ENCODE measurements at places on chromosomes 1 and 21. TPM values are rescaled to one million over a fixed set of nuclear protein-coding genes. Genes with fewer than 3 reads are reported as not detected.
A peak's percentile ranks its signal among the peaks of the same experiment; 100 is the strongest.

GRCh38 chr1:174964972-174965361, 34.8 kb upstream of the CACYBP start:
- DNase-seq = no peak

FCER1G gene
- 10.0 TPM for total RNA-seq

DNA sequence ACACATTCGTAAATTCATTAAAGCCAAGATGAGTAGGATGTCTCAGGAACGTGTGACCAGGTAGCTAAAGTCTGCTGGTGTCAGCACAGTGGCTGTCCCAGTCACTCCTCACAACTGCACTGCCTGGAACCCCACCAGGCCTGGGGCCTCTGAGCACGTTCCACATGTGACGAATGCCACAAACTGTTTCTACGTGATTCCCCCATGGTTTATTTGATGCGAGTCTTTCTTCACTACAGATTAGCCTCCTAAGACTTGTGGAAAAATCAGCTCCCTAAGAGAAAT, 33.2 kb downstream of the PRDM15 start:
- no peak for DNase-seq

DNA sequence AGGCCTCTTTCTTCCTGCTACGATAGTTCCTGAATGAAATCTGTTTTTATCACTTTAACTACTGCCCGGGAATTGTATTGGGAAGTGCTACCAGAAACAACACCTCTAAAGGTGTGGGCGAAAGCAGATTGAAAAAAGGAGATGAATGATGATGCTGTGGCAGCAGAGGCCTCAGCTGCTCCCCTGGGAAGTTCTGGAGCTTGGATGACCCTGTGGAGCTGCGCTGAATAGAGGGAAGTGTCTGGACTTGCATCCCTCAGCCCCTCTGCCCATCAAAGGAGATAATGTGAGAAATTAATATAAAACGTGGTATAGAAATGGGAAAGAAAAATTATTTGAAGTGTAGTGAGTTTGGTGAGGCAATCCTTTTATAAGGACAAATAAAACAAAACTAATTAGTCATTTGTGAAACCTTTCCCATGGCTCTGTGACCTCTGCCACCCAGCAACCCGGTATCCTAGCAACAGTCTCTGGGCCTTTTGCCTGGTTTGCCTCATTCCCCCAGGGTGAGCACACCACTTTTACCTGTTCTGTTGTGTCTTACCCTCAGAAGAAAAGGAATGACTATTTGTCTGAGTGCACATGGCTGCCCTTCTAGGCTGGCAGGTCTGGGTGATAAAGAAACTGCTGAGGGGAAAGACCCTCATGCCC, 21.3 kb downstream of the OVAAL start:
- DNase-seq = no peak

- no peak for DNase-seq
Measured at GRCh38 chr1:33984906-33985565, 121.2 kb downstream of the HMGB4 start.

DNA sequence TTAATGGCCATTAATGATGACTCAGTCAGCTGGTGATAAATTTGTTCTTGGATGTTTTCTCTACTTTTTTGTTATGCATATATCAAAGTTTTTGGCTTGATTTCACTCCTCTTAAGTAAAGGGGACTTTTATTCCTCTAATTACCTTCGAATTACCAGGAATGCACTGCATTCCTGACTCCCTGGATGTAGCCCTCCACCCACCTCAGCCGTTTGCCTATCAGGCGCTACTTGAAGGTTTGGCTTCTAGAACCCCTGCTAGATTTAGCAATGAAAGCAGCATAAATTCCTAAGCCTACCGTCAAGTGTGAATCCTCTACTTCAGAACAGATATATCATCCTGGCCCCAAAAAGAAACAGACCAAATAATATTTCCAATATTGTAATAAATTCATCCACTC, 387.8 kb upstream of the ADGRL2 start:
- no peak for DNase-seq

DNA sequence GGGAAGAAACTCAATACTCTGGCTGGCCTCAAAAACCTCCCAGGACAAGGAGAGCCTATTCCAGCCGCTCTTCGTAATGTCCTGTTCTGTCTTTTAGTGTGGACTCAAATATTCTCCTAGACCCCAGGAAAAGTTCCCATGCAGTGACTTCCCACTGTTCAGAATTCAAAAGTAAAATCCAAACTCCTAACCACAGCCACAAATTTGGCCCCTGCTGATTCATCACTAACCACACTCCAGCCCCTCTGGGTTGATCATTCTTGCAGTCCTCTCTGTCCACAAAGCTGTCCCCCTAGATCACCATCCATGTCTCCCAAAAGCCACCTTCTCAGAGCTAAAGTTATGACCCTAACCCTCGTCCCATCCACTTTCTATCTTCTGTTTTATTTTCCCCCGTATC, 5.1 kb downstream of the CTNNBIP1 start:
- DNase-seq = no peak

DNA sequence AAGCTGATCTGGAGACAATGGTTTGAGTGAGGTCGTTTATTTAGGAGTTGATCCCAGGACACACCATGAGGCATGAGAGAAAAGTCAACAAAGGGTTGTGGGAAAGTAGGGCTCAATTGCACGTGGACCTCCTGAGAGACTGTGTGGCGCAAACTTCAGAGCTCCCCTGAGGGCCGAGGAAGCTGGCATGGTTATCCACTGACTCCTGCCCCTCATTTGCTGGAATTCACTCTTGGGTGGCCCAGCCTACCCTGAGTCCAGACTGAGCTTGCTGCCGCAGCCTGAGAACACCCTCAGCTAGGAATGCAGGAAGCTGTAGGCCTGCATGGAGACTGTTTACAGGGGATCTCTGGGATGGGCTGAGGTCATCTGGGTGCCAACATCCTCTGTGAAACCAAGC, 301.0 kb downstream of the RWDD3 start:
- DNase-seq = no peak

MIXL1 gene
- not detected for total RNA-seq

- no peak for DNase-seq
Measured at GRCh38 chr1:214193691-214194090, 87.3 kb upstream of the SMYD2 start.

LCE3D gene
- total RNA-seq = not detected

DNA sequence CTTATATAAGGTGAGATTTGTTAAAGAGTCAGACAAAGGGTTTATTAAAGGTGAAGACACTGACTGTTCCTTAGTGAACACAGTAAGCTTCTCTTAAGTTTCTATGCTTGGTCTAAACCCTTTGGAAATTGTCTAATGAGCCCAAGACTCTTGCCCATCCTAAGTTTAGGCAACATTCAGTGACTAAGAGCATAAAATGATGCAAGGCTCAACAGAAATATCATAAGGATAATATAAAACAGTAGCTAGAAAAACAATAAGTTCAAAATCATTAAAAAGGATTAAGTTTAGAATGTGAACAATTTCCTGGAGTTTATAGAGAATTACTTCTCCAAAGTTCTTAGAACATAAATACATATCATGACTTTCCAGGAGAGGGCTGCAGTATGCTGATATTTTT, 108.9 kb upstream of the PDC start:
- no peak for DNase-seq

DNA sequence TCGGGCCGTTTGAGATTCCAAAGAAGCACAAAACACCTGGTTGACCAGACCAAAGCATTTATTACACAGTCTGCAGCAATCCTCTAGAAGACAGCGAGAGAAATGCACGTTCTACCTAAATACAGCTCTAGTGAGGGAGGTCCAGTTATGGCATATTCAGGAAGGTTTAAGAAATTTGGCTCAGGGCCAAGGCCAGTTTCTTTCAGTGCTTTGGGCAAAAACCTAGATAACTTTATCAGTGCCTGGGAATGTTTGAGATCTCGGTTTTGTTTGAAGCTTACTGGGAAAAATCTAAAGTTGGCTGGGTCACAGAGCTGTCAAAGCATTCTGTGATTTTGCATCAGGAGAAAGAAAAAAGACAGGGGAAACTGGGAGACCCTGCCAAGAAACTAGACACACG, 514.0 kb upstream of the TMPRSS15 start:
- no peak for DNase-seq

DNA sequence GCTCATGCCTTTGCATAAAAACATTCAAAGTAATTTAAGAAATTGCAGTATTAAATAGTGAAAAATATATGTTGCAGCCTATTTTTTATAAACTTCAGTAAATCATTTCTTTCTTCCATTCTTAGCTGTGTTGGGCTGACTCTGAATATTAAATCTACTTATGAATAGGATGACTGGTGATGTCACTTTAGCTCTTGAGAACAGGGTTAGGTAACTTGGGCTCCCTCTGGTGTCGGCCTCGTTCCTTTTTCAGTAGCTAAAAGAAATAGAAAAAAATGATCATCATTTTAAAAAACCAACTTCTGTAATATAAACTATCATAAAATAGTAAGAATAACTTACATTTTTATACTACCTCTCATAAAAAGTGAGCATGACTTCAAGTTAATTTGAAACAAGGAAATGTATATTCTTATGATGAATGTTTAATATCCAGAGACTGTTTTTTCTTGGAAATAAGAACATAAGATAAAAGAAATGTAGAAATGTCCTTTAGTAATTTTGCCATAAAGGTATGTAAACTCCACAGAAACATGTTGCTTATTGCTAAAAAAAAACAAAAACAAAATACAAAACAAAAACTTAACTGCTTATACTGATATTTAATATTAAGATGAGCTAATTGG, 26.8 kb upstream of the NCAM2 start:
- DNase-seq = no peak

DNA sequence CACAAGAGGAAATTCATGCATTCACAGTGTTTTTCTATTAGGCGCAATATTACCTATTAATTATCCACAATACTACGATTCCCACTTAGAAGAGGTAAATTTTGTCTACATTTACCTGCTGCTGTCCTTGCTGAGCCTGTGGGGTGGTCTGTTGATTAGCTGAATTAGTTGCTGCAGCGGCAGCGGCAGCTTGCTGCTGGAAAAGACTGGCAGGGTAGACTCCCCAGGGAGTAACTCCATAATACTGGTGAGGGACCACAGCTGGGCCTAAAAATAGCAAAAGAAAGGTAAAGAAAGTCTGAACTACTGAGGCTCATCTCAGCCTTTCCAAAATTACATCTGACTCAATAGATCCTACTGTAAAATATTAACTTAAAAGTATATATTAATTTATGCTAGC, 66.0 kb upstream of the SDC3 start:
- no peak for DNase-seq

- DNase-seq = no peak
Measured at GRCh38 chr1:233057836-233058235, 107.4 kb downstream of the NTPCR start.

SUSD4 gene
- total RNA-seq = 3.9 TPM

- DNase-seq = no peak
Measured at GRCh38 chr1:174217787-174218574, 58.7 kb downstream of the RABGAP1L start.

DNA sequence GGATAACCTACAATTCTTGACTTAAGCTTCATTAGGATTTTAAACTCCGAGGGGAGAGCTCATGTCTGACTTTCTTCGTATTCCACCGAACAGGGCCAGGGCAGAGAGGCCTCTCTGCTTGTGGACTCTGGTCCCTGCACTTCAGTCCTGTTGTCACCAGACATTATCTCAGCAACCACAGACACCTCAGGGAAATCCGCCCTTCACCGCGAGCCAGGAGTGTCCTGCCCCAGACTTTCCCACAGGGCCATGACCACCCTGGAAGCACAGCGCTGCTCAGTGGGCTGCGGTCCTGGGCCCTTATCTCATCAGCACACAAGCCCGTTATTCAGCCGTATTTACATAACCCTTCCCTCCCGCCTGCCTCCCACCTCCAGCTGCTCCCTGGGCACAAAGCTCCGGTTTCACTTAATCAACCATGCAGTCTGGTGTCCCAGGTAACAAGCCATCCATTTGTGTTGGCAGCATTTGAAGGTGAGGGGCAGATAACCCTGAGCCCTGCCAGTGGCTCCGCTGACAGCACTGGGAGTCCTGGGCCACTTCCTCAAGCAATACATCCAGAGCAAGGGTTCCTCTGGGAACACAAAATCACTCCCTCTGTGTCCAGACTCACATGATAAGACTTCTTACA, 122.8 kb upstream of the RAB4A start:
- no peak for DNase-seq

SELL gene
- 2.2 TPM for total RNA-seq

- DNase-seq = no peak
Measured at GRCh38 chr1:180280617-180281016, 50.6 kb downstream of the LHX4 start.

DNA sequence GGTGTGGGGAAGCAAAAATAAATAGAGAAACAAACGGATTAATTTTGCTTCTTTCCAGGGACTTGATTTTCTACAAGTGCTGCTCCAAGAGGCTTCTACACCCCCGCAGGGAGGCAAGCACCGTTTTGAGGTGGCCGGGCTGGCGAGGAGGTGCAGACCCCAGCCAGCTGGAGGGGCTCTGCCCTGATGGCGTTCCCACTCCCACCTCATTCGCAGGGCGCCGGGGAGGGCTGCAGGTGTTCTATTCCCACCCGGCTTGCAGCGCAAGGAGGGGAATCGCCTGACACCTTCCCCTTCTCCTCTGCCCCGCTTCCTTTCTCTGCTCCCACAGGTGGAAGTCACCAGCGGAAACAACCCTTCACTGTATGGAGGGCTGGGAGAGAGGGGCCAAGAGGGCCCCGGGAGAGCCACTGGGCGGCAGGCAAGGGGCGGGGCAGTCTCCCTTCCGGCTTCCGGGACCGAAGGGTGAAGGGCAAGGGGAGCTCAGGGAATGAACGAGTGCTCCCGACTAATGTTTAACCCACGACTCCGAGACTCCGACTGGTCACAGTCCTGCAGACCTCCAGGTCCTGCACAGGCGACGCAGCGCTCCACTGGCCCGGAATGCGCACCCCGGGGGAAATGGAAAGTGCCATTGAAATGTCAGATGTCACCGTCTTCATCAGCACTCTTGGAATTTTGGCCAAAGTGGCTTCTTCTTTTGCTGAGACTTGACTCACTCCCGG, 29.1 kb downstream of the TEX35 start:
- peak; percentile 48 for DNase-seq

DNA sequence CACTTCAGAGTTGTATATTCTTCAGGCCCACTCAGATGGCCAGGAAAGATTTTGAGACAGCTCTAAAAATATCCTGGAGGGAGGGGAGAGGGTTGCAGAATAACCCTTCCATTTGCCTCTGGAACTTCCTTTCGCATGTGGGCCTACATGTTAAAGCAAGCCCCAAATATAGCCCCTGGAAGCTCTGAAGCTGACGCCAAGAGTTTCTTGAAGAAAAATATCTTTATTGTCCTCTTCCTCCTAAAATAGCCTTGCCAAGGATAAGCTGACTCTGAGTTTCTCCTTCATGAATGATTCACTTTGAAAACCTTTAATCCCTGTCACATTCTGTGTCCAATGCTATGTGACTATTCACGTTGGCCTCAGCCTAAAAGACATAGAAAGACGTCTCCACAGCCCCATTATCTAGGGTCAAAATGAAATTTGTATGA, 6.4 kb downstream of the C1orf116 start:
- DNase-seq = no peak

Measured in psoas muscle (tissue), 8 donors.